Cortex of kidney (tissue), 1 donor: ENCODE measurements at places on chromosomes 7 and 10.

- no peak for DNase-seq
Observed at GRCh38 chr7:2965301-2965700, 78.4 kb downstream of the CARD11 start.

GRCh38 chr10:70575486-70575873, 27.1 kb downstream of the PRF1 start:
- no peak for DNase-seq

DNA sequence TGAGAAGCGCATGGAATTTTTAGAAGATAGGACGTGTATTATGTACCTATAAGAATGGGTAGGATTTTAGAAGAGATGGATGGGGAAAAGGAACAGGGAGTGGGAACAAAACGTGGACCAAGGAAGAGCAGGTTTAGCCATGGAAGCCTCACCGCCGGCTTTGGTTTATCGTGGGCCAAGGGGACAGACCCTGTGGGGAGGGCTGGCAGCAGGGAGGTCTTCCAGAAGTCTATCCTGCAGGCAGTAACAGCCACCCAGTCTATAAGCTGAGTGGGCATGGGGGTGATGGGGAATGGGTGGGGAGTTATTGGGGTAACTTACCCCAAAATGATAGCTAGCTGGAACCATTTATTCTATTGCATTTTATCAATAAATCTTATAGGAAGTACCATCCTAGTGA, 44.9 kb downstream of the IKZF1 start:
- no peak for DNase-seq

DNA sequence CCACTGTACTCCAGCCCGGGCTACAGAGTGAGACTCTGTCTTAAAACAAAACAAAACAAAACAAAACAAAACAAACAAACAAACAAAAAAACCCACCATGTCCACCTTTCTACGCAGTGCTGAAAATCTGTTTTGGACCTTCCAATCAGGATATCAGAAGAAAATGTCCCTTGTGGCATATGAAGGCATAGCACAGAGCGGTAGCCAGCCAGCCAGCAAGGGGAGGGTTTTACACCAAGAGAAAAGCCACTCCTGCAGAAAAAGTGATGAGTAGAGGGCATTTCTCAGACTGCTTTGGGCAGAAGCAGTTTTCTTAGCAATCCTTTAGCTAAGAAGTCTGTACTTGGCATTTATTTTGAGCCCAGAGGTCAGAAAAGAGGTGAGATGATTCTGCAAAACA, 612.2 kb downstream of the TYW1 start:
- DNase-seq: no peak
